ENCODE measurements at places on chromosomes 4 and X.

- DNase-seq = no peak
Measured at GRCh38 chrX:56029691-56030090, 202.5 kb upstream of the KLF8 start.

GRCh38 chrX:49172280-49172780, 632 bp downstream of the PLP2 start:
- peak; percentile 35 for DNase-seq

GRCh38 chr4:41013746-41014145, 200.6 kb downstream of the APBB2 start:
- no peak for DNase-seq

DNA sequence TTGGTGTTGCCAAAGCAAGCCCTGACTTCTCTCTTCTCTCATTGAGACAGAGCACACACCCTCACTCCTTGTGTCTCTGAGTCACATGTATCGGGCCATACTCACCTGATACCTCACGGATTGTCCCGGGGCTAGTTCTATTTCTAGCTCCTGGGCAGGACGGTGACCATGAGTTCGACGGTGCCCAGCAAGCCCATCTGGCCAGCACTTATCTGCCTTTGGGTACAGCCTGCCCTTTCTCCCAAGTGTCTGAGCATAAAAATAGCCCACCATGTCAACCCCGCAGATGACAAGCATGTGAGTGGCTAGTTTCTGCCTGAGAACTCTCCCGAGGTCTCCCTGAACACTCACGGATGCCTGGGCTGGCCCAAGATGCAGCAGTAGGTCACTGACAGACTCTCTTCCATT, 158.5 kb downstream of the DHRSX start:
- DNase-seq = no peak

DNA sequence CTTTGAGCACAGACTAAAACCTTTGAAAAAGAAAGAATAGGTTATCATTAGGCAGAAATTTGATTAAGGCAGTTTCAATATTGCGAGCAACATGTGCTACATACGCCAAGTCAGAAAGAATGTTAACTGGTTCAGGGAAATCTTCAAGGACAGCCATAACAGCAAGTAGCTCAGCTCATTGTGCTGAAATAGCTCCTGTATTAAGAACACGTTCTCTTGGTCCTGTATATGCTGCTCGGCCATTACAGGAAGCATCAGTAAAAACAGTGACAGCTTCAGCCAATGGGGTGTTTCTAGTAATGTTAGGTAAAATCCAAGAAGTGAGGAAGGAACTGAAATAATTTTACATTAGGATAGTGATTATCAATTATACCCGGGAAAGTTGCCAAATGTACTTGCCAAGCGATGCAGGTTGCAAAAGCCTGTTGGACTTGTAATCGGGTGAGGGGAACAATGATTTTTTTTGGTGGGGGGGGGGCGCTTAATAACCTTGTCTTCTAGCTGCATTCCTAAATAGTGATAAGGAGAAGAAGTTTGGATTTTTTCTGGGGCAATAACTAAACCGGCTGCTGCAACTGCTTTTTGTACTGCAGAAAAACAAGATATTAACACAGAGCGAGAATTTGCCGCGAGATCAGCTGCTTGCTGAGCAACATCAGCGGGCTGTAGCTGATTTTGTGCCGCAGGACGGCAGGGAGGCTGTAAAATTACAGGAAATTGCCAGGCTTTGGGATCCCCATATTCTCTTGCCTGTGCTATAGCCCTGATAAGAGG, 49.4 kb upstream of the RASSF6 start:
- DNase-seq = no peak

- DNase-seq = no peak
Measured at GRCh38 chr4:56259655-56260054, 127.6 kb downstream of the AASDH start.

GRCh38 chr4:69147334-69147733, 51.1 kb downstream of the UGT2B7 start:
- no peak for DNase-seq

GRCh38 chr4:69843301-69843700, 16.6 kb downstream of the SULT1E1 start:
- DNase-seq = no peak

DNA sequence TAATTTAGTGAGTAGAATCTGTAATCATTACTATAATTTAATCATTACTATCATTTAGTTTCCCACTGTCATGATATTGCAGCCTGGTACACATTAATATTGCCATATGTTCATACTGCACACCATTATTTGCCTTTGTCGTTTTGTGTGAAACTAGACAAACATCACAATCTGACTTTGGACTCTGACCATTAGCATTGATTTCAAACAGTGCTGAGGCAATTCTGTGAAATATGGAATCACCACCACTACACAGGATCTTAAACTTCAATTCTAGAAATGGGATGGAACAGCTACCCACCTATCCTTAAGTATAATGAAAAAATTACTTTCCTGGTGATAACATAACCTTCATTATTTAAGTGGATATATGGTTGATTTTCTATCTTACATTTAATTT, 98.3 kb downstream of the SORBS2 start:
- DNase-seq = no peak

- DNase-seq = no peak
Measured at GRCh38 chr4:148396986-148397673, 45.1 kb downstream of the NR3C2 start.

- DNase-seq = no peak
Measured at GRCh38 chr4:126895988-126896570, 736.7 kb upstream of the INTU start.

GRCh38 chr4:31979988-31980387, 1259.8 kb downstream of the PCDH7 start:
- no peak for DNase-seq

DNA sequence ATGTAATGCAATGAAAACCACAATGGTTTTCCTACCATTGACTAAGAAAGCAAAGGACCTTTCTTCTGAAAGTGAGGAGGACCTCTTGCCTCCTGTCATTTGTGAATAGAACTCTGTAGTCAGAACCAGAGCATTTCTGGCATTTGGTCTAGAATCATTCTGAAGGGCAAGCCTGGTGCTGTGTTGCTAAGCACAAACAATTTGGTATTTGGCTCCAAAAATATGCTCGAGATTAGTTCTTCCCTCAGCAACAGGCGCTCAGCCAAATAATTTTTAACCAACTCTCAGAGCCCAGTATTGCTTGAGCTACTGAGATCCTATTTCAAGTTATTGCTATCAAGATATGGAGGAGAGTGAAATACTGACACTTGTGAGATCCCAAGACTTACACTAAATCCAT, 71.0 kb downstream of the SNCA start:
- no peak for DNase-seq

GRCh38 chr4:95198961-95199360, 349.8 kb downstream of the UNC5C start:
- DNase-seq = no peak

DNA sequence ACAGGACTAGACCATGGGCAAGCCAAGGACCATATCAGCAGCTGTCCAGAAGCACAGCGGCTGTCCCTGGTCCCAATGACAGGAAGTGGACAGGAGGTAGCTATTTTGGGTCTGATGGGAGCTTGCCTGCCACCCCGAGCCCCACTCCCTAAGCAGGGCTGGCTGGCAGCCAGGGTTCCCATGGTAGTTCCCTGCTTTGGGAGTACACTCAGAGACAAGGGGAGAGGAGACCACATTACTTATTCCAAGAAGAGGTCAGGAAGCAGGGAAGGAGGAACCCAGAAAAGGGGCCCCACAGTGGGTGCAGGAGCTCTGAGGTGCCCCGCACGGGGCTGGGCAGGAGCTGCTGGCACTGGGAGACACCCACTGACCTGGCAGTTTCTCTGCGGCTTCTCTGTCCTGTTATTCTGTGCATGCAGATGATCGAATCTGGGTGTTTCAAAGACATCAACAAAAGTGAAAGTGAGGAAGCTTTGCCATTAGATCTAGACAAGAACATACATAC, 36.3 kb downstream of the HTT-AS start:
- peak; percentile 14 for DNase-seq

DNA sequence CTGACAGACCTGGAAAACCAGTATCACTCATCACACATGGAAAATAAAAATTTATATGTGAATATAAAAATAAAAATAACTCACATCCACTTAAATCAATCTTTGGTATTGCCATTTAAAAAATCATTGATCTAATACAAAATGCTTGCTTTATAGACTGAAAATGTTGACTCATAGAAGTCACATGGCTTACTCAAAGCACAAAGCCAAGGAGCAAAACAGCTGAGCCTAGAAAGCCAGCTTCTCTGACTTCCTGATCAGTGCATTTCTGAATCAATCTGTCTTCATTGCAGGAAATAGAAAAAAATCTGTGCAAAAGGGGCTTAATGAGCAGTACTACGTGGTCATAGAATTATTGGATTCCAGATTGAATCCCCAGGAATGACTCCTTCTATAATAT, 176.9 kb upstream of the HS3ST1 start:
- no peak for DNase-seq

- no peak for DNase-seq
Measured at GRCh38 chr4:73705056-73705432, 35.3 kb upstream of the CXCL8 start.

DNA sequence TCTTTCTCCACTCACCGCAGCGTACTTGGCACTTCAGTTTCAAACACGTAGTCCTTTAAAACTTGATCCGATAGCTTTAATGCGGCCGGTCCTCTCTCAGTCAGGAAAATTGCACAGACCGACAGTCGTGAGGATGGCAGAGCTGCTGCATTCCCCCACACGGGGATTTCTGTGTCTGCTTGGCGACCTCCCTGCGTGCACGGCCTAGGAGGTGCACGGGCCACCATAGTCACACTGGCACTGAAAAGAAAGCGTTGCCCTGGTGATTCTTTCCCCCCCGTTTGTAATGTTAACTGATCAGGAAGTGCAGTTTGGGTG, 10.3 kb downstream of the AKAP17A start:
- no peak for DNase-seq

DNA sequence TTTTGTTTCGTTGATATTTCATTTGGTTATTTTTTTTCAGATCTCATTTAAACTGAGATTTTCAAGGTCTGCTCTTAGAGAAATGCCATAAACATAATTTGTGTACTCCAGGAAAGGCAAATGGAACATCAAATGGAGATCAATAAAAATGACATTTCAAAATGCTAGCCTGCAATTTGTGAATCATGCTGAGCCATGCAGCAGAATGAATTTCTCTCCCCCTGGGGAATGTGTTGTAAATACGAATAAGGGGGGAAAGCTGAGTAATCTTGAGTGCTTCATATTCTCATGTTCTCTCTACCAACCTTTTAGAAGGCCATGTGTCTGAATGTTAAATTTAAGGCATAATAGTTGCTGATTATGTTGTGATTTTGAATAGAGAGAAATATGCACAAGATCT, 7.8 kb downstream of the ZCCHC4 start:
- no peak for DNase-seq

DNA sequence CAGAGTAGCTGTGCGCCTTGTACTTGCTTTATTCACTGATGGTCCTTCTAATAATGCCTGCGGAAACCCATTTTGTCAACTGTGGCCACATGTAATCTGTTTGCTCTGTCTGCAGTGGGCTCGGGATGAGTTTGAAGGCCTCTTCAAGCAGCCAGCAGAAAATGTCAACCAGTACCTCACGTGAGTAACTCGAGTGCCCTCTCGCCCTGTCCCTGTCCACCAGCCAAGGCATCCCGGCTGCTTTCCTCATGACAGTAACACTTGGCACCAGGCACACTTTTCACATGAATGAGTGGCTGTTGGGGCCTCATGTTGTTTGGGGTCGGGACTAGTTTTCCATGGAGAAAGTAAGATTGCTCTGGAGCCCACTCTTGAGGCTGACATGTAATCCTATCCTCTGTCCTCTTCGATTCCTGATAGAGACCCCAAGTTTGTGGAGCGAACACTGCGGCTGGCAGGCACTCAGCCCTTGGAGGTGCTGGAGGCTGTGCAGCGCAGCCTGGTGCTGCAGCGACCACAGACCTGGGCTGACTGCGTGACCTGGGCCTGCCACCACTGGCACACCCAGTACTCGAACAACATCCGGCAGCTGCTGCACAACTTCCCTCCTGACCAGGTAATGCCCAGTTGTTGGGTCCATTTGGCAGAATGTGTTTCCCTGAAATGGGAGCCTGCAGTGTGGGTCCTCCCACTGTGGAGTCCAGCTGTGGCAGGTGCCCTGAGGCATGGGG, 8.8 kb upstream of the CDK16 start:
- no peak for DNase-seq

GRCh38 chrX:830532-830931, 199.9 kb downstream of the SHOX start:
- DNase-seq = no peak

DNA sequence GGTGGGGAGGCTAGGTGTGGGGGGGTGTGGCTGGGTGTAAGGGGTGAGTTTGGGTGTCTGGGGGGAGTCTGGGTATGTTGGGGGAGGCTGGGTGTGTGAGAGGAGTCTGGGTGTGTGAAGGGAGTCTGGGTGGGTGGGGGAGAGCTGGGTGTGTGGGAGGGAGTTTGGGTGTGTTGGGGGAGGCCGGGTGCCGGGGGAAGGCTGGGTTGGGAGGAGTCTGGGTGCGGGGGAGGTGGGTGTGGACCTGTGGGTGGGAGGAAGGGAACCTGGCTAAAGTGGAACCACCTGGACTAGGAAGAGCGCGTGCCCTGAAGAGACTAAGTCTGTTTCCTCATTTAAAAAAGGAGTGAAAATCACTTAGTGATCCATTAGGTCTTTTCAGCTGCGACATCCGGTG, 18.3 kb downstream of the SPON2 start:
- DNase-seq = no peak

- DNase-seq = no peak
Measured at GRCh38 chr4:38563707-38564495, 100.1 kb upstream of the KLF3 start.

GRCh38 chrX:70134116-70134477, 850 bp downstream of the IGBP1 start:
- no peak for DNase-seq

DNA sequence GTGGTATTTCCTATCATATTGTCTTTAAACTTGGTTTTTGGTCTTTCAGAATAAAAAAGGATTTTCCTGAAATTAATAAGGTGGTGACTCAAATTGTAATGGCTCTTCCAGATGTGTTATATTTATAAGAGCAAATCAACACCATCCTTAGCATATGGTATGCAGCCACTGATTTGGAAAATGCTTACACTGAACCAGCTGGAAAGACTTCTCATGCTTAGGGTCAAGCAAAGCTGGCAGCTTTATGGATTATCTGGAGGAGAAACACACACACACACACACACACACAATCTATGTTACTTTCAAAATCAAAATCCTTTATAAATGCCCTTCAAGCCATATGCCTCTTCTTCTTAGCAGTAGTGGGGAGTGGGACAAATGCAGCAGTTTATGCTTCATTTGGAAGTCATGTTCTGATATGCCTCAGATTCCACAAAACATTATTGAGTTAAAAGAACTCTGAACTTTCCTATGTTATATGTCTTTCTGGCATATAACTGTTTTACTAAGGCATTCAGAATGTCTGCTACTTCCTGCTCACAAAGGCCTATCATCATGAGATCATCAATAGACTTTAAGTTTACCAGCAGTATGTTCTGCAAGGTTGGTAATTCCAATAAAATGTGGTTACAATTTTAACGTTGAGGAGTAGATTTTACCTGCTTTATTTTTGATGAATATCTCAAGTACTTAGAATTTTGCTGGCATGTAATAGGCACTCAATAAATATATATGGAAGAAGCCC, 72.9 kb upstream of the PRDM5 start:
- DNase-seq = no peak

GRCh38 chr4:182700362-182701160, 216.6 kb downstream of the DCTD start:
- DNase-seq = no peak
